ENCODE measurements at places on chromosomes 4 and X.
A peak's percentile ranks its signal among the peaks of the same experiment; 100 is the strongest.

GRCh38 chr4:83722730-83723269 lies 186.9 kb downstream of the GPAT3 start:
- no peak for DNase-seq

GRCh38 chr4:48436318-48436717 lies 46.8 kb upstream of the SLC10A4 start:
- no peak for DNase-seq

GRCh38 chr4:54038056-54038455 lies 26.3 kb downstream of the CHIC2 start:
- DNase-seq: no peak

GRCh38 chr4:47686294-47686872 lies 151.5 kb downstream of the CORIN start:
- peak; percentile 29 for DNase-seq

DNA sequence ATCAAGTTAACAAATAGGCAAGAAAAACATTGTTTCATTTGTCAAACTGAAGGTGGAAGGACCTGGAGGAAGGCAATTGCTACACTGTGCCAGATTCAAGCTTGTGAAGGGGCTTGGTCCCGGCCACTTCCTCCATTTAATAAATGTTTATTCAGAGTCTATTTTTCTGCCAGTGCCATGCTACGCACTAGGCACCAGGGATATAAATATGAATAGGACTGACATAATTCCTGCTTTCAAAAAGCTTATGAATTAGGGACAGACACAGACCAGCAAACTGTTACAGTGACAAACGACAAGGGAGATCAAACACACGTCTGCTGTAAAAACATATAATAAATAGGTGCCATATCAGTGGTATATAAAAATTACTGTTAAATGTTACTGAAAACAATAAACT lies 571 bp downstream of the TLR6 start:
- no peak for DNase-seq

GRCh38 chrX:30615229-30615628 lies 37.7 kb upstream of the TASL start:
- DNase-seq: no peak
